ENCODE measurements at places on chromosomes 1 and 21.
A peak's percentile ranks its signal among the peaks of the same experiment; 100 is the strongest.

- DNase-seq: no peak
Measured at GRCh38 chr1:157455318-157455717, 97.0 kb downstream of the FCRL5 start.

DNA sequence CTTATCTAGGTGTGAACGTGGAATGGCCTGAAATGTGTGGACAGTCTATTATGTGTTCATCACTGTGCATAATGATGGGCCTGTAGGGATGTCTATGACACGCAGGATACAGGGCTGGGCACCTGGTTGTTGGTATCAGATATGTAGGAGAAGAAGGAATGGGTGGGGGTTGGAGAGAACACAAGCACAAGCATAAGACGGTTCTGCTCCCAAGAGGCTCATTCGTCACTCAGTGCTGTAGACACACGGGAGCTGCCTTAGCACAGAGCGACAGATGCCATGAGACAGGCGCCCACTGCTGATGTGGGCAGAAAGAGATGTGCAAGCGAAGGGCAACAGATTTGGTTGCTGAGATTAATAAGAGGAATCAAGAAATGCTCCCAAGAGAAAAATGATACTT lies 256.2 kb downstream of the DISC1 start:
- no peak for DNase-seq

DNA sequence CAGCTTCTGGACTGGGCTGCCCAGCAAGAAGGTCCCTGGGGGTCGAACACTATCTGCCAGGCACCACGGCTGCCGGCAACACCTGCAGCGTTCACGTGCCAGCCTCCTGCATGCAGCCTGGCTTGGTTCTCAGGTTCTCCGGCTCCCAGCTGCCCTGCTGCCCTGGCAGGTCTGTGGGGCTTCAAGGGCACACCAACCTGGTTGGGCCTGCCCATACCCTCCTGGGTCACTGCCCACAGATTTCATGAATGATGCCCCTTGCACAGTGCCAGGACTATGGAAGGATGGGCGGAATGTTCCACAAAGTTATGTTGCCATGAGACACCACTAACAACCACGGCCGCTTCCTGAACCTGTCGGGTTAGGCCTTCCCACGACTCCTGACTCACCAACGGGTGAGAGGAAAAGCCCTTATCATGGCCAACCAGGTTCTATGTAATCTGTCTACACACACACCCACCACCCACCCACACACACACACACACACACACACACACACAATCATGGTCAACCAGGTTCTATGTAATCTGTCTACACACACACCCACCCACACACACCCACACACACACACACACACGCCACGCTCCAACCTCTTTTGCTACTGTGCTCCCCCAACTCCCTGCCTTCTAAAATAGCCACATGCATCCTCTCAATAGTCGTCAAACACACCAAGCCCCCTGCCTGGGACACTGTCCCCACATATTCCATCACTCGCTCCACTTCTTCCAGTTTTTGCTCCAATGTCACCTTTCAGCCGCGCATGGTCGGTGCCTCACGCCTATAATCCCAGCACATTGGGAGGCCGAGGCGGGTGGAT lies 32.2 kb downstream of the HSPG2 start:
- peak; percentile 39 for DNase-seq

GRCh38 chr21:28604946-28605537 lies 387.6 kb downstream of the LTN1 start:
- DNase-seq: no peak

GRCh38 chr1:177849130-177849529 lies 120.7 kb downstream of the SEC16B start:
- DNase-seq: no peak

- no peak for DNase-seq
Measured at GRCh38 chr21:42106425-42106824, 35.3 kb downstream of the UMODL1 start.

DNA sequence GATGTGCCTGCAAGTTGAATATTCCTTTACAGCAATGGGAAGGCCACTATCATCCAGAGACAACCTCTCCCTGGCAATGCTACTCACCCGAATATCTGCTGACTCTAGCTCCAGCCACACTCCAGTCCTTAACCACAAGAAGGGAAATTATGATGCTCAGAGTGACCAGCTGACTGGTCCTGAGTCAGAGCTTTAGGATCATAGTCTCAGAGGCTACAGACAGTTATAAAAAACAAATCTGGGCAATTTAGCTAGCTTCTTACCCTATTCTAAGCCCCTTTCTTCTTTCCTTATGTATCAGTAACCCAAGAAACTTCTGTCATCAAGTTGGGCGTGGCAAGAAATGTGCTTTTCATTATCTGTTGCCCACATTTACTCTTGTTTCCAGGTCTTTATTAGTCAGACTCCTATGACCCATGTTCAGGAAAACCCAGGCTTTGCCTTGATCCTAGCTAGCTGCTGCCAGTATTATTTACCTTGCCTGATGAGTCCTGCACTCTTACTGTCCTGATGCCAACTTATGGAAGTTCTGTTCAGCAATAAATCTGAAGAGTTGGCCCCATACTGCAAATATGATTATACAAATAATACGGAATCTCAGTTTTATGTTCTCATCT lies 207.0 kb downstream of the TTLL7 start:
- DNase-seq: no peak

DNA sequence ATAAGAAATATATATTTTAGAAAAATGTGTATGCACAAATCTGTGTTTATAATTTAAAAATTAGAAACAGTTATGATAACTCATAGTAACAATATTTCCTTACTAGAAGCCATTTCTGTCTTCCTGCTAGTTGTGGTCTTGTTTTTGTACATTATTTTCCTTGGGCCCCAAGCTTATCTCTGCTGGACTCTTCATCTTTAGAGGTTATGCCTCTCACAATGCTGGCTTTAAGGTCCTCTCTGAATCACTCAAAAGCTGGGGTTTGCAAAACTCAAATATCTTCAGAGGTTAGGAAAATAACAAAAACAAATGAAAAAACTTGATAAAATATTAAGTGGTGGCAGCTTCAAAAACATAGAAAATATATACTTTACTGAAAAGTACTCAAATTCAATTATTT lies 133.8 kb downstream of the PTPRC start:
- no peak for DNase-seq

DNA sequence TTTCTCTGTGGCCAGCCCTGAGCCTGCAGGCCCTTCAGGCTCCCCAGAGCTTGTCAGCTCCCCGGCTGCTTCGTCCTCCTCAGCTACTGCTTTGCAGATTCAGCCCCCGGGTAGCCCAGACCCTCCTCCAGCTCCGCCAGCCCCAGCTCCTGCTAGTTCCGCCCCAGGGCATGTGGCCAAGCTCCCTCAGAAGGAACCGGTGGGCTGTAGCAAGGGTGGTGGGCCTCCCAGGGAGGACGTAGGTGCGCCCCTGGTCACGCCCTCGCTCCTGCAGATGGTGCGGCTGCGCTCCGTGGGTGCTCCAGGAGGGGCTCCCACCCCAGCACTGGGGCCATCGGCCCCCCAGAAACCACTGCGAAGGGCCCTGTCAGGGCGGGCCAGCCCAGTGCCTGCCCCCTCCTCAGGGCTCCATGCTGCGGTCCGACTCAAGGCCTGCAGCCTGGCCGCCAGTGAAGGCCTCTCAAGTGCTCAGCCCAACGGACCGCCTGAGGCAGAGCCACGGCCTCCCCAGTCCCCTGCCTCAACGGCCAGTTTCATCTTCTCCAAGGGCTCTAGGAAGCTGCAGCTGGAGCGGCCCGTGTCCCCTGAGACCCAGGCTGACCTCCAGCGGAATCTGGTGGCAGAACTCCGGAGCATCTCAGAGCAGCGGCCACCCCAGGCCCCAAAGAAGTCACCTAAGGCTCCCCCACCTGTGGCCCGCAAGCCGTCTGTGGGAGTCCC lies 45.4 kb downstream of the YARS1 start:
- no peak for DNase-seq

DNA sequence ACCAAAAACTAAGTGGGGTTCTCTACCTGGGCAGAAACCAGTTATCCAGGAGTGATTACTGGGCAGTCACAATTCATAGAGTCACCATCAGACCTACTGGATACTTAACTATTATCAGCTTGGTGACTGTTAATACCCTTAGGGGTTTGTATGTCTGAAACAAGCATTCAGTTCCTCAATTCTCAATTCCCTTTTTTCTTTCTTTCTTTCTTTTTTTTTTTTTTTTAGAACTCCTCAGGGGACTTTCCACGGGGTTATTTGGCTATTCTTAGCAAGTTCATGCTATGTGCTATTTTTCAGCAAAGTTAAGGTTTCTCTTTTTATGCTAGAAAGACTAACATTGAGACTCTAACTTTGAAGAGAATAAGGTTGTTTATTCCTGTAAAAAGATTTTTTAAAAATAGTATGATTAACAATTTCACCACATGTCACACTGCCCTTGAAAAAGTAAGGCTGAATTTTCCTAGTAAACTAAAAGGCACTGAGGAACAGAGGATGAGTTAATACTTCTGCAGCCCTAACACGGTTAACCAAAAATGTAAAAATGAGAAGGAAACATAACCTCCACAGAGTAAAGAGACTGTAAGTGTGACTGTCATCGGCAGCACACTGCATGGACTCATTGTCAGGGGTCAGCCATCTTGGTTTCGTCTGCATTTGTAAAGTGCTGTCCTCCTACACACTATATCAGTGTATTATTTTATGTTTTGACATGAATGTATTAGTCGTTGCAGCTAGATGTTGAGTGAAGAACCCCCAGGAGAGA lies 310.2 kb downstream of the NTNG1 start:
- DNase-seq: no peak

DNA sequence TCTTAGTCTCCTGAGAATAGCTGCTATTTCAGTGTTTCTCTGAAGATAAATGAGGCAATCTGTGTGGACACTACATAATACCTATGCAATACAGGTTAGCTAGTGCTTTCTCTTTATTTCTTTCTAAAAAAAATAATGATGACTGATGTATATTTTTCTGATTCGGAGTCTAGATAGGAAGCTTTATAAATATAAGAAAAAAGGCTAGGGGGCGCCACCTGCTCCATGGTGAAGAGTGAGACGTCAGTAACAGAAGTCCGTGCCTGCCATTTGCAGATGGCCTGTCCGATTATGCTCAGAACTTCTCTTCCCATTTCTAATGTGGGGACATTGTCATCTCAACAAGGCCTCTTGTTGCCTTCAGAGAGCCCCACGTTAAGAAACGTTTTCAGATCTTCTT lies 26.4 kb downstream of the QSOX1 start:
- peak; percentile 40 for DNase-seq

GRCh38 chr1:62516600-62516999 lies 79.8 kb downstream of the USP1 start:
- no peak for DNase-seq

- DNase-seq: no peak
Measured at GRCh38 chr1:100229681-100230443, 19.8 kb downstream of the DBT start.

DNA sequence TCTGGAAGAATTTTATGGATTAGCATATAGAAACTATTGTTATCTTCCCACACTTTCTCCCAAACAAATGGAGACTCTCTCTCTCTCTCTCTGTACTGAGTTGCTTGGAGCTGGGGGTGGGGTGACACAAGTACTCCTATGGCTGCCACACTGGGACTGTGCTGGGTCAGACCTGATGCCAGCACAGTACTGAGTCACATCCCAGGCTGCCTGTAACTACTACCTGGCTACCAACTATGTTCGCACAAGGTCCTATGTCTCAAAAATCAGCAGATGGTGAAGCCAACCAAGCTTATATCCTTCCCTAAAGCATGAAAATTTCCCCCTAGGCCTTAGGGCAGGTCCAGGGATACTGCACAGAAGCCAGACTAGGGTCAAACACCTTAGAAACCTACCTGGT lies 66.6 kb downstream of the FAF1 start:
- no peak for DNase-seq

GRCh38 chr1:152458384-152459185 lies 44.5 kb upstream of the CRNN start:
- DNase-seq: peak; percentile 84
